ELF-1 (cell line): ENCODE measurements at places on chromosomes 1 and 21.

DNA sequence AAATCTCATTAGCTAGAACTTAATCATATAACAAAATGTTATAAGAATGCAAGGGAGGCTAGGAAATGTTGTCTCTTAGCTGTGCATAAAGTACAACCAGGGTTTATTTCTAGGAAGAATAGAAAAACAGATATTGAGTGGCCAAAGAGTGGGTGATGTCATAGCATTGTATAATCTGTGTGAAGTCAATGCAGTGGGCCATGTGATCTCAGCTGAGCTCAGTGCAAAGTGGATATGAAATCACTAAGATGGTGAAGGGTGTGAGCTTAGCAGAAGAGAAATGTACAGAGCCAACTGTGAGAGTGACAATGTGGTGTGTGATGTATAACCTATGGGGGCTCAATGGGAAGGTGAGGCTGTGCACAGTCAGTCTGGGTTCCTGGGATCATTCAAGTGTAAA is 29.7 kb upstream of the DUSP23 start:
- DNase-seq = no peak

DNA sequence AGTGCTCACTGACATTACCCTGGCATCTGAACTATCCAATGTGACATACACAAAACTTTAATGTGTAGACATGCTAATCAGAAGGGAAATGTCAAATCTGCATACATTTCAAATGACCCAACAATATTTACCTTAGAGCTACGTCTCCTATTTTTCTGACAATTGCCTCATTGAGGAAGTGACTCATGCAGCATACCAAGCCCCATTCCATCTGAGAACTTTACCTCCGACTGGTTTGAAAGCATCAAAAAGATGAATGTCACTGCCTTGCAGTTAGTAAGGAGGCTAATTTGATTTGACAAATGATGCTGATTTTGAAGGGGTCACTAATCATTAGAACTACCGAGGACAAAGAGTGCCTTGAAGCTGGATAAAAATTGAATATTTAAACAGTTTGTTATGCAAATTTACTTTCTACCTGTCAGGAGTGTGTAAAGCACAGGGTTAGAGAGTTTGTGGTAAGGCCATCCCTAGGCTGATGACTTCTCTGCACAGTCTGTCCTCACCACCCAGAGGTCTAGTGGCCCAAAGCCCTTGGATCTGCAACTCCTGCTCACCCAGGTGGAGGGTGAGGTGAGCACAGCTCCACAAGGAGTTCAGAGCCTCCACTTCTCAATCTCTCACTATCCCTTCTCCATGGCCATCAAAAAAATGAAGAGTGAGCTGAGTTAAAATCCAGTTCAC is 500.3 kb upstream of the C1orf87 start:
- DNase-seq = no peak

- no peak for DNase-seq
Measured at GRCh38 chr21:37877171-37877570, 39.1 kb downstream of the KCNJ6 start.

DNA sequence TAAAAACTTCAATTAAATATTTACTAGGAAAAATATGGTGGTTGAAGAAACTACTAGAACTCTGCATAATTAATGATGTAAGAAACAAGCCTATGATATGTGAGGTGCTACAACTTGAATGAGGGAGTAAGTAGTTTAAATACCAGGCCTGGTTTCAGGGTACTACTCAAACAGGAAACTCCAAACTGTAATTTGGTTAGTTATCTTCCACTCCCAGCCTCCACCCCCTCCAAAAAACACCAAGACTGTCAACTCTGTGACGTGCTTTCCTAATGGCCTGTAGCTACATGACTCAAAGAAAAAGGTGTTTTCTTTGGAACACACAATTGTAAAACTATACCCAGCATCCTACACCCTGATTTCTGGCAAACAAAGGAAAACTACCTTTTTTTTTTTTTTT is 55.9 kb upstream of the RCC1 start:
- no peak for DNase-seq

- no peak for DNase-seq
Measured at GRCh38 chr21:44459712-44460440, 4.6 kb downstream of the LRRC3 start.

DNA sequence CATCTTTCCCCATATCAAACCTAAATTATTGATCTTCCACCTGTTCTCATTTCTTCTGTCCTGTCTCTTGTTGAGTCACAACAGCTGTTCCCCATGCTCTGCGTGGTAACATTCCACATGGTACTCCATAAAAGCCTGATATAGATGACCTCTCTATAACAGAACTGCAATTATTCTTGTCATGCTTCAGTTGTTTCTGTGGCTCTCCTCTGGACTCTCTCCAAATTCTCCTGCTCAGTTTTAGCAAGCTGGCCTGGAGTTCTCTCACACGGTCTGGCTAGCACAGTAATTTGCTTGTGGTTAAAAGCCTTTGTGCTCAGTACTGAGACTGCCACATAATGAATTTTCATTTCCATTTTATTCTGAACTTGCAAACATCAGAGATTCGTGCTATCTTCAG is 10.6 kb upstream of the LRRC39 start:
- DNase-seq = no peak

GRCh38 chr1:164473544-164473943 is 85.4 kb upstream of the PBX1 start:
- no peak for DNase-seq

GRCh38 chr1:68162761-68163160 is 69.6 kb downstream of the WLS start:
- peak; percentile 37 for DNase-seq

GRCh38 chr21:33238146-33238545 is 8.4 kb downstream of the IFNAR2 start:
- no peak for DNase-seq

DNA sequence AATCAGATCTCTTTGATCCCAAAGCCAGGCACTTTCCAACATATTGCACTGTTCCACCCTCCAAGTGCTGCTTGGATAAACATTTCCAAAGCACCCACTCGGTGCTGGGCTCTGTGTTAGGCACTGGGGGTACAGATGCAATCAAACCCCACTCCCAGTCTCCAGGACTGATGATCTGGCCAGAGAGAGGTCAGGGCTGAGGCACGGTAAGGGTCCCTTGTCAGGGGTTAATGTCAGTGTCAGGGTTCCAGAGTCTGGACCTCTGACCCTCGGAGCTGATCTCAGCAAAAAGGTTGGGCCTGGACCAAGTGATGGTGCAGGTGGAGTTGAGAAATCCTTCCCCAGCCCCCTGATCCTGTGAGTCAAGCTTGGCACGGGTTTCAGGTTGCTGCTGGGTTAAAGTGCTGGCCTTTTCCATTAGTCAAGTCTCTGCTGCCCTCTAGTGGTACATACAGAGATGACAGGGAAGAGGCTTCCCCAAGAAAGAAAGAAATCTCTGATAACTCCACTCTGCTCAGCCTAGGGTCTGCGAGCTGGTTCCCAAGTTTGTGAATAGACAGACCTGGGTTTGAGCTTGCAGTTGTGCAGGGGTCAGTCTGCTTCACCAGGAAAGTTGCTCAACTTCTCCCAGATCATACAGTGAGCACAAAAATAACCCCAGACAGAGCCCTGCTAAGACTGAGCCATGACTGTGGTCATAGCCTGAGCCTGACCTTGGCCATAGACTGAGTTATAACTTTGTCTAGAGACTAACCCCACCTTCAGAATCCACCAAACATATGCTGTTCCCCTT is 74.6 kb downstream of the DMRTA2 start:
- peak; percentile 69 for DNase-seq

- DNase-seq = no peak
Measured at GRCh38 chr1:14441302-14441741, 157.2 kb upstream of the KAZN start.

GRCh38 chr21:26624983-26625519 is 52.0 kb upstream of the CYYR1 start:
- DNase-seq = no peak

- no peak for DNase-seq
Measured at GRCh38 chr21:34639882-34640788, 25.2 kb upstream of the RCAN1 start.

DNA sequence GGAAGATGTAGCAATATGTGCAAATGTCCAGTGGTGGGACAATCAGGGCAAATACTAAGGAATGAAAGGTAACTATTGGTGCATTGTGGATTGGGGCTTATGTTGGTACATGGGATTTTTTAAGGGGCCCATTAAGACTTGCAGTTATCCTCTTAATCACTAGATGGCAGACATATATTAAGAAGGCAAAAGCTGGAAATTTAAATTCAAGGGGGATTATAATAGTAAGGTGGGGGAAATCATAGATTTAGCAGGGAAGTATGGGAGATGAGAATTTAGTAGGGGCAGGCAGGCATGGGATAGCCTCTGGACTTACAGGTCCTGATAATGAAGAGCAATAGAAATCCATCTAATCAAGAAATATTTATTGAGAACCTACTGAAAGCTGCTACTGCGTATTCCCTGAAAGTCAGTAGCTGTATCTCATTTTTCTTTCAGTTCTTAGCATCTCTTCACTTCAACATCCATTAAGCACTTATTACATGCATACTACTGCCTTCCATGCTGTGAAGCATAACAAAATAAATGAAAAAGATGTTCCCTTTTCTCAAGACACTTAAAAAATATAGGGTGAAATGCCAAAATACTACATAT is 251.8 kb downstream of the CRB1 start:
- no peak for DNase-seq

DNA sequence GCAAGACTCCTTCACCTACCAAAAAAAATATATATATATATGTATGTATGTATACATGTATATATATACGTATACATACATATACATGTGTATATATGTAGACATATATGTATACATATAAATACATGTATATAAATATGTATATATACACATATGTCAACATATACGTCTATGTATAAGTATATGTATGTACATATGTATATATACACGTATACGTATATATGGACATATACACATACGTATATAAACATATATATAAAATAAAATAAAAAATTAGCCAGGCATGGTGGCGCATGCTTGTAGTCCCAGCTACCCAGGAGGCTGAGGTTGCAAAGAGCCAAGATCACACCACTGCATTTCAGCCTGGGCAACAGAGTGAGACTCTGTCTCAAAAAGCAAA is 31.6 kb downstream of the BRWD1 start:
- DNase-seq = no peak

- DNase-seq = no peak
Measured at GRCh38 chr1:203054642-203055041, 28.4 kb downstream of the PPFIA4 start.

DNA sequence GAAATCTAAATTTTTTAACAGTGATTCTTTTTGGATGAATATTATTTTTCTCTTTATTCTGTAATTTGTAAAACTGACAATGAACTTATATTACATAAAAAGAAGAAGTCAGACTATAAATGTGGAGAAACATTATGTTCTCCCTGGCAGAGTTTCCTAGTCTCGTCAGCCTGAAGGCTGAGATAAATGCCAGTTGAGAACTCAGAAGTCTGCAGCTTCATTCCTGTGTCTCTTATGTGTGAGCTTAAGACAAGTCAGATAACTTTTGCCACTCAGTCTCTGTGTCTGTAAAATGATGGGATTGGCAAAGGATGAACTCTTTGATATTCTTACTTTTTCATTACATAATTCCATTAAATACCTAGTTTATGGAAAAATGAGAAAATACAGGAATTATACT is 568.8 kb upstream of the ZRANB2 start:
- no peak for DNase-seq

DNA sequence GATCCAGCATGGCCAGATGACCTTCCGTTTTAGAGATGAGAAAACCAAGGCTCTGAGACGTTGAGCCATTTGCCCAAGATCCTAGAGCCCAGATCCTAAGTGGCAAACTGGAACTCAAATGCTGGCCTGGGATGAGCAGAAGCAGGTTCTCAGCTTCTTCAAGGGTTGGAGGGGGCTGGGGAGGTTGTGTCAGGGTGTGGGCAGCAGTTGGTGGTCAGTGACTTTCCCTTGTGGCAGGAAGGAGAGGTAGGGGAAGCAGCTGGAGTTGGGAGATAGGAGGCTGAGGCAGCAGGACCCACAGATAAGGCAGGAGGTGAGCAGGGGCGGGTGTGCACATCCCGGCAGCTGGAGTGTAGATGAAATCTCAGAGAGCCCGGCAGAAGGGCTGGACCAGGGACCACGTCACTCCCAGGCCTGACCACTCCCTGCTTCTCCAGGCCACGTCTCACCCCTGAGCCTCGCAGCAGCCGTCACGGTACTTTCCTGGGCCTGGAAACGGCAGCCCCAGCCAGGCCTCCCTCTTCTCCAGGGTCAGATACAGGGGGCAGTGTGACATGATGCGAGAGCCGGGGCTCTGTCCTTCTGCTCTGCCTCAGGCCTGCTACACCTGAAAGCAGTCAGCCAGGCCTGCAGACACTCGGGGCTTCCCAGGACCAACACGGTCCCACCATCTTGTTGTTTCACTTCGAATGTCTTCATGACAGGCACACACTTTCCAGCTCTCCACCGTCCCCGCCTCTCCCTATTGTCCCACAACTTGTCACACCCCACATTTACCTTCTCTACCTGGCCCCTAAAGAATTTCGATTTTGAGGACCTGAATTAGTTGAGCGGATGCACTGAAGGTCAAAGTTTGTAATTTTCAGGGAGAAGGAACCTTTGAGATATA is 11.5 kb upstream of the LAPTM5 start:
- DNase-seq = peak; percentile 57

- DNase-seq = no peak
Measured at GRCh38 chr1:30353637-30354036, 369.7 kb downstream of the MATN1 start.

GRCh38 chr1:87426463-87427249 is 98.0 kb downstream of the LMO4 start:
- peak; percentile 59 for DNase-seq

- DNase-seq = no peak
Measured at GRCh38 chr1:169886422-169886821, 7.3 kb downstream of the SCYL3 start.

GRCh38 chr1:1165900-1166421 is 7.7 kb upstream of the TTLL10 start:
- DNase-seq = no peak

- no peak for DNase-seq
Measured at GRCh38 chr1:92095874-92096273, 15.7 kb downstream of the BTBD8 start.

DNA sequence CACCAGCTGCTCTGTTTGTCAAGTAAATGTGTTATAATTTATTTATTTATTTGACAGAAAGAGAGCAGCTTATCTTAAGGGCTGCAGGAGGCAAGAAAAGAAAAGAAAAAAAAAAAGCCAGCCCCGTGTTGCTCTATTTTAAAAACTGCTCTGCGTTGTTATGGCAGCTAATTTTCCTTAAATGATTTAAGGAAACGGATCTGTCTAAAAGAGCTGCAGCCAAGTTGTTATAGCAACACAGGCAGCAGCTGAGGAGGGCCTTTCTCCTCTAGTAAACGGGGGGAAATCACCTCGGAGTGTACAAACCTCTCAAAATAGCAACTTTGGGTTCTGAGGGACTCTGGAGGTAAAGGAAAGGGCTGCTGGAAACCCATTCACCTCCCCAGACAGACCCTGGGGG is 149.2 kb downstream of the BEND5 start:
- no peak for DNase-seq
